ENCODE measurements at places on chromosomes 1 and 21. TPM values are rescaled to one million over a fixed set of nuclear protein-coding genes. Genes with fewer than 3 reads are reported as not detected.

DNA sequence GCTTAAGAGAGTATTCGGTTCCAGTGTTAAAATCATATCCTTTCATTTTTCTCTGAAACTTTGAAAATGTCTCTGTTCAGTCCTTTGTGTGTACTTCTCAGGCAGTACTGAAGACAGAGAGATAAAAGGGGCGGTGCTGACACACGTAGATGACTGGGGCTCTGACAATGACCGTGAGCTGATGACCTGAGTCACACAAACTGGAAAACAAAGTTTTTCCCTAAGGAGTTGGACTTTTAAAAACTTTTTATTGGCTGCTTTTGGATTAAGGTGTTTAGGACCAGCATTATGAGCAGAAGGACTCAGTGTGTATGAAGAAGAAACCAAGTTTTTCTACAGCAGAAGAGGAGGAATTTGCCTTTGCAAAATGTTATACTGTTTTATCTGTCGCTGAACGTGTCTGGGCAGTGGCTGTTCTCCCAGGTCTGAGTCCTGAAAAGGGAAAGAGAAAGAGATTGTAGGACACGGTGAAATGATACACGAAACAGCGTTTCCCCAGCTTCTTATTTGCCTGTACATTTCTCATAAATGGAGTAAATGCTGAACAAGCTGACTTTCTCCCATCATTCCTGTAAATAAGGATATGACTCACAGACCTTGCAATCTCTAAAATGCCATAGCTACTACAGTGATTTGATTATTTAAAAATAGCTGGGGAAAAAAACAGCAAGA, 51.5 kb downstream of the MAP3K7CL start:
- DNase-seq, result peak; percentile 60

GRCh38 chr21:25708467-25709065, 26.1 kb downstream of the ATP5PF start:
- peak; percentile 36 for DNase-seq

GRCh38 chr1:190759807-190760206, 282.1 kb upstream of the BRINP3 start:
- no peak for DNase-seq

GRCh38 chr1:70038025-70038424, 167.4 kb downstream of the LRRC40 start:
- DNase-seq, result no peak

- DNase-seq, result no peak
These were observed 352.0 kb downstream of the NUF2 start for GRCh38 chr1:163673759-163674151.

DNA sequence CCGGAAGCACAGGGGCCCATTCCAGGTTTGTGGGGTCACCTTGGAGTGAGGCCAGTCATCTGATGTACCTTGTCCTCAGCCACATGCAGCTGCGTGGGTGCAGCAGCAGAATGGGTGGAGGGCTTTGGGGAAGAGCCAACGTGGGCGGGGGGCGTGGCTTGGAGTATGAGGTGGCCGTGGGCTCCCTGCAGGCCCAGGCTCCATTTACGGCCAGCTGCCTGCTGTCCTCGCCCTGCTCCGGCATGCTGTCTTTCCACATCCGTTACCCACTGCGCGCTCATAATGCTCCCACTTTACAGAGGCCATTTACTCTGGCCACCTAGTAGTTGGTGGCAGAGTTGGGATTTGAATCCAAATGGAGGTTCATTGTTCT, 27.8 kb upstream of the TINAGL1 start:
- DNase-seq, result no peak

DNA sequence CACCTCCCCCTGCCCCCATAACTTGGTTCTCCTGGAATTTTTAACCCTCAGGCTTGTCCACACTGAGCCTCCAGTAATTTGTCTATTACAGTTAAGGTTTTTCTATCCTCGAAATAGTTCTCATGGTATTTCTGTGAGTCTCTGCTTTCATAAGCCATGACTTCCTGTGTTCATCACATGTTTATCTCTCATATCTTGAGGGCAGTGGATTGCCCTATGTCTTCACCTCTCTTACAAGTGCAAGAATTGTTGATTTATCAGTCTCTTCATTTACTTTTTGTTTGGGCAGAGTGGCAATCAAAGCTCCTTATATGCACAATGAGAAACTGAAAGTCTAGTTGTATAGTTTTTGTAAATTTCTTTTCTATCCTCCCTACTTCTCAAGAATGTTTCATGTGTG, 328.4 kb downstream of the PLA2G4A start:
- DNase-seq, result no peak

DNA sequence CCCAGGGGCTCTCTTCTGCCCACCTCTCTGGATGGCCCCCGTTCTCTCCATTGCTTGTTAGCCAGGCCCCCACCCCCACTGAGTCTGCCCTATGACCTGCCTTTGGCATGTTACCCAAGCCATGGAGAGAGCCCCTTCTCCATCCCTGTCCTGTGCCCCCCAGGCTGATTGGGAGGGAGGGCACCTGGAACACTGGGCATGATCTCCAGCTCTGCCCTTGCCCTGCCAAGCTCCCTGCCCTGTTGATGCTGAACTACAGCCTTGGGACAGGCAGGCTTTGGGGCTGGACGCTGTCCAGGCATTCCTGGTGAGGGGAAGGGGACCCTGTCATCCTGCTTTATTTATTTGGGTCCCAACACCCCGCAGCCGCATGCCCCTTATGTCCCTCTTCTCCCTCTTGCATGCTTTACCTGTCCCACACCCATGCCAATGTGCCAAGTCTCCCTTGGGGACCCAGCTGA, 10.7 kb downstream of the TRIM46 start:
- DNase-seq, result no peak

DNA sequence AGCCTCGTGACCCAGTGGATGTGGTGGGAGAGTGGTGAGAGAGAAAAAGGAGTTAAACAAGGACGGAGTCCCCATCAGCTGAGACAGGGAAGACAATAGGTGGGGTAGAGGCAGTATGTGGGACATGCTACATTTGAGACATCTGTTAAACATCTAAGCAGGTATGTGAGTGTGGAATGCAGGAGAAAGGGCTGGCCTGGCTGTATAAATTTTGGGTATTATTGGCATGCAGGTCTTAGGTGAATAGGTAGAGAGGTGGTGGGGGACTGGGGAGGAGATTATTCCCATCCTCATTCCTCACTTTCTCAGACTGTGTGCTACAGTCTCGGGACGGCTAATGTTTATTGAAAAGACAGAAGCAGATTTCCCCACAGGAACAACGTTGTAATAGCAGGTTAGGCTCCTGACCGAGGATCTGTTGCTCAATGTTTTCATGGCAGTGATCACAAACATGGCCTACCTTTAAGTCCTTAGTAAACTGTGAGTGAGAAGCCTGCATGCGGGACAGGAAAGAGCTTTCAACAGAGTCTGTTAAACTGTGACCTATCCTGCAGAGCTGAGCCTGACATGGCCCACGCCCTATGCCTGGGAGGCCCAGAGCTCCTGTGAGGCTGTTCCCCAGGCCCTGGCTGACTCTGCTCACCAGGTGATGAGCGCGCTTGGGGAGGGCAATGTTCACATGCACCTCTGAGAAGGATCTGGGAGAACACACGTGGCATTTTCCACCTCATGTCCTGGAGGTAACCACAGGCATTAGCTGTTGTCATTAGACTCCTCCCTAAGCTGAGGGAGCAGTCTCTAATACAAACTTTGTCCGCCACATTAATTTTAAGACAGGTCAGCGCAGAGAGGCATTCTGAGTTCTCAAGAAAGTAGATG, 16.5 kb downstream of the VSIG8 start:
- DNase-seq, result no peak

- DNase-seq, result no peak
These were observed 8.1 kb upstream of the TSPAN1 start for GRCh38 chr1:46166521-46167462.

DNA sequence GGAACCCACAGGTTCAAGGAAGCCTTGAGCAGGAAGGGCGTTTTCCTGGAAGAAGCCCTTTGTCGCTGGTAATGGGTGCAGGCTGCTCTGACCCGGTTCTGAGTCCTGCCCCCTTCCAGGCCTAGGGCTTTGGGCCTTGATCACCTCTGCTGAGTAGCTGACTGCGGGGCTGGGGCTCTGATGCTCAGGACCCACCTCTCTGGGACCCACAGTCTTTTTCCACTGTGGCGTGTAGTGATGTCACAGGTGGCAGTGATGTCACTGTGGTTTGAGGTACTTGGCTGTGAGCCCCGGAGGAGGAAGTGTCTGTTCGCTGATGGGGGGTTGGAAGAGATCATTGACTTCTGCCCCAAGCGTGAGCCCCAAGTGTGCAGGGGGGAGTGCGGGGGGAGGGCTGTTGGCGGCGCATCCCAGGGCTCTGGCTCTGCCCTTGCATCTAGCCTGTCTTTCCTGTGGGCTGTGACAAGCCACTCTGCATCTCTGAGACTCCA, 6.9 kb downstream of the TNFRSF1B start:
- no peak for DNase-seq

DNA sequence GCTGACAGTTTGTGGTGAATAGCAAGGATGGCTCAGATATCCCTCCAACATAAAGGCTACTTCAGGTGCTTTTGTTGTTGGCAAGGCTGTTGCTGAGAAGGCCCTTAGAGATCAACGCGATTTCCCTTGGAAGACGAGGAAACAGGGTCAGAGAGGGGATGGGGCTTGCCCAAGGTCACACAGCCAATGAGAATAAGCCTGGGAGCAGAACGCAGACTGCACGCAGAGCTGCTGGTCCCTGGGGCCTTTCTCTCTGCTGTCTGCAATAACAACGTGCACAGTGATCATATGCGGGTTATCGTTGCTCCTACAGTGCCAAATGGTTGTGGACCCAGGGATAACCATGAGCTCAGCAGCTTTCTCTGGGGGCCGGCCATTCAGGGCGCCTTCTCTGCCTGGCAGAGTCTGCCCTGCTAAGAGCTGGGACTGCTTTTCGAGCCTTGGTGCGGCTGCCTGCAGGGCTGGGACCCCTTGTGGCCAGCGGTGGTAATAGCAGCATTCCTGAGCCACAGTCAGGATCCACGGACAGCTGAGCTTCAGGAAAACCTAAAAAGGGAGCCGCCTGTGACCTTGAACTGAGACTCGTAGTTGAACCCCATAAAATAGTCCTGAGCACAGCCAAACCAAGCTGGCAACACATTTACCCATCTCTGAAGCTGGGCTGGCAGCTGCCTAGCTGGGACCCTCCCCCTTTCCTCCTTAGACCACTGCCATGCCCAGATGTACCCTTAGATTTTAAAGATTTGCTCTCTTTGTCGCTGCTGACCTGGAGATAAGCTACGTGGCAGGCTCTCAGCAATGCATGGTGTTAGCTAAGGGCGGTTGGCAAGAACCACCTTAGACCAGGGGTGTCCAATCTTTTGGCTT, 39.8 kb downstream of the HTR6 start:
- DNase-seq, result peak; percentile 71

DNA sequence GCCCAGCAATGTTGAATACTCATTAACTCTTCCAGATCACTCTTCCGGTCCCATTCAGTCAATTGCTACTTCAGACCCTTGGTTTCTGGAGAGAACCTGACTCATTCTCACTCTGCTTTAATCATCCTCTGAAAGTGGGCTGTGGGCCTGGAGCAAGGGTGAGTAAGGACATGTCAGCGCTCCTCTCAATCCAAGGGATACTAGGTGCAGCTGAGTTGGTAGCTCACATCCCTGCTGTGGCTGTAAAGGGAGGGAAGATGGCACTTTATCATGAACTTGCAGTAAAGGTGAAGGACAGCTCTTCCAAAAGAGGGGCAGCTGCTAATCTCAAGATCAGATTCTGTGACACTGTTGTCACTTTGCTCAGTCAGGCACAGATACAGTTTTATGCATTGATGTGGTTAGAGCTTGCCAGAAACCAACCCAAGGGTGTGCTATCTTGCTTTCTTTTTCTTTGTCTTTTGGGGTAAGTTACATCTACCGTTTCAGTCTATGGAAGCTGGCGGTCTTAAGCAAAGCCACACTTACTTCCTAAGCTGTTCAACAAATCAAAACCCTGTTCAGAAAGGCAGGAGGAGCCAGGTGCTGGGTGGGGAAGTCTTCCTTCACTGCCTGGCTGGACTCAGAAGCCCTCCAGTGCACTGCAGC, 26.5 kb upstream of the NTPCR start:
- DNase-seq, result no peak

- DNase-seq, result no peak
These were observed 113.5 kb downstream of the LHX9 start for GRCh38 chr1:198030682-198031081.

- no peak for DNase-seq
These were observed 62.1 kb downstream of the MEF2D start for GRCh38 chr1:156438278-156438987.

- DNase-seq, result no peak
These were observed 69.4 kb downstream of the NID1 start for GRCh38 chr1:235995511-235995910.

GRCh38 chr1:159311679-159312078, 9.5 kb downstream of the FCER1A start:
- no peak for DNase-seq

DNA sequence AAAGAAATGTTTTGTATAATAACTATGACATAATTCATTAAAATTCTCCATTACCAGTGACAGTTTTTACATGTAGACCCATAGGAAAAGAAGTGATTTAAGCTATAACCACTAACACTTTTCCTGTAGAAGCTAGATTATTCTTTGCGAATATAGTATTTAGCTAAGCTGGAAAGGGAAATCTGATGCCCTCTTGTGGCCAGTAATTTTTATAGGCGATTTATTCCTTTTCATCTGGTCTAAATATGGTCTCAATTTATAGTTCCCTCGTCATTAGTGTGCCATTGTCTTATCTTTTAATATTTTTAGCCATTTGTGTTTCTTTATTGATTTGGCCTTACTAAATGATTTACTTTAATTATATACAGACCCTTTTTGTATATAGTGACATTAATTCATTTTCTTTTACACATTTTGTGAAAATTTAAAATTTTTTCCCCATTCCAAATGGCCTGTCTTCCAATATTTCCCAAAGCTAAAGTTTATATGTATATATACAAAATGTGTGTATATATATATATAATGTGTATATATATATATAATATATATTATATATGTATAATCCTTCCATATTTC, 26.7 kb downstream of the BTG3 start:
- DNase-seq, result no peak

GPR89A gene
- 30.1 TPM for total RNA-seq

GRHL3 gene
- total RNA-seq, result 8.4 TPM

TEDDM1 gene
- total RNA-seq, result not detected

PIGP gene
- total RNA-seq, result 54.5 TPM

PTGER3 gene
- 4.0 TPM for total RNA-seq

TRAF3IP3 gene
- 1.6 TPM for total RNA-seq

TFAP2E gene
- total RNA-seq, result 2.0 TPM

MAP1LC3C gene
- not detected for total RNA-seq

PPCS gene
- 71.2 TPM for total RNA-seq

PRRX1 gene
- total RNA-seq, result 7.0 TPM
